PC-3 (cell line): ENCODE measurements at places on chromosomes 2 and 18. TPM values are rescaled to one million over a fixed set of nuclear protein-coding genes. Genes with fewer than 3 reads are reported as not detected.
A peak's percentile ranks its signal among the peaks of the same experiment; 100 is the strongest.

DNA sequence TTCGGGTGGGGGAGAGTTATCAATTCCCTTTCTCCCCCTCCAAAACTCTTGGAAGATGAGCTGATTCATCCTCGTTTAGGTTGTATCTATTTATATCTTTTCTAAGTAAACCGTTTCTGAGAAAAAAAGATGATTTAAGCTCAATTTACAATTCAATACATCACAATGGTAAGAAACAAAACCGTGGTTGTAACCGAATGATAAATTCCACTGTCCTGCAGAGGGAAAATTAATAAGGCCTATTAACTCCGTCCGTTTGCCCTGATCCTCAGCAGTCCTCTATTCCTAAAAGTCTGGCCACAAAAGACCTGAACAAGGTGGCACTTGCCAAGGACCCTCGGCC, 286.2 kb downstream of the TCF4 start:
- no peak for DNase-seq

The BUB1 gene
- 80.1 and 89.8 TPM in 2 replicates for total RNA-seq

- DNase-seq = peak; percentile 14
Observed at GRCh38 chr2:53569957-53570727, 197.5 kb upstream of the CHAC2 start.

The CRYGD gene
- not detected in 2 replicates for total RNA-seq

DNA sequence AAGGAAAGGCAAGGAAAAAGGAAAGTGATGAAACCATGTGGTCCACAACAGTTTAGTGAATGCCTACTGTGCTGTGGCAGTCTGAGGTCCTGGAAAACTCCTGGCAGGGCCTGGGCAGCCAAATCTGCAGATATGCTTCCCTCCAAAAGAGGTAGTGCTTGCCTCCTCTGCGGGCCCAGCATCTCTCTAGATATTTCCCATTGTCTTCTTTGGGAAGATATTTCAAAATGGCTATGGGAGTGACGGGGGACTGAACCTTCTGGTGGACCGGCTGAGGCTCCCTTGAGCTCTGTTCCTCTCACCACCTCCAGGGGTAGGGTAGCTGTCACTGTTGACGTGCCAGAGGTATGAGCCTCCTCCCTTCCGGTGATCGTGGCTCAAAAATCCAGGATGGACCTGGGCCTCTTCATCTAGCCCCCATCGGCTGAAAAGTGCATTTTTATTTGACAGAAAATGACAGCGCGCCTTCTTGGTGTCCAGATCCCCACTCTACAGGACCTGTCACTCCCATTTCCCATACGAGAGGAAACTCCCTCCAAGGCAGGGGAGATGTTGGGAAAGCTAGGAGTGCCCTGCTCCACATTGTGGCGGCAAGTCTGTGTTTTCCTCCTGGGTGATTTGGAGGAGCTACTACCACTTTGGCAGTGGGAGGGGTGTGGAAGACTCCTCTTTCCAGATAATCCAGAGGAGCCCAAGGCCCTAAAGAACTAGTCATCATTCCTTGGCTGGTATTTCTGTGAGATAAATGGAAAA, 9.4 kb upstream of the PAX3 start:
- no peak for DNase-seq

The UBR3 gene
- 29.3 and 30.9 TPM in 2 replicates for total RNA-seq

DNA sequence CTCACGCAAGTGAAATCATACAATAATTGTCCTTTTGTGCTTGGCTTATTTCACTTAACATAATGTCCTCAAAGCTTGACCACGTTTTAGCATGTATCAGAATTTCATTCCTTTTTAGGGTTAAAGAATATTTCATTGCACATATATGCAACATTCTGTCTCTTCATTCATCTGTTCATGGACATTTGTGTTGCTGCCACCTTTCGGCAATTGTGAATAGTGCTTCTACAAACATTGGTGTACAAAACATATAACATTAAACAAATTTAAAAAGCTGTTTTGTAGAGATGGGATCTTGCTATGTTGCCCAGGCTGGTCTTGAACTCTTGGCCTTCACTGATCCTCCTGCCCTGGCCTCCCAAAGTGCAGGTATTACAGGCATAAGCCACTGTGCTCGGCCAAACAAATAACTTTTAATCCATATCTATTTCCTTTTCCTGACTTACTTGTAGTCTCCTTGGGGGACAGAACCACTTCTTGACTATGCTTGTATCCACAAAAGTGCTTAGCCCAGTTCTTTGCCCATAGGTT, 209.3 kb downstream of the SLC4A3 start:
- peak; percentile 74 for DNase-seq

DNA sequence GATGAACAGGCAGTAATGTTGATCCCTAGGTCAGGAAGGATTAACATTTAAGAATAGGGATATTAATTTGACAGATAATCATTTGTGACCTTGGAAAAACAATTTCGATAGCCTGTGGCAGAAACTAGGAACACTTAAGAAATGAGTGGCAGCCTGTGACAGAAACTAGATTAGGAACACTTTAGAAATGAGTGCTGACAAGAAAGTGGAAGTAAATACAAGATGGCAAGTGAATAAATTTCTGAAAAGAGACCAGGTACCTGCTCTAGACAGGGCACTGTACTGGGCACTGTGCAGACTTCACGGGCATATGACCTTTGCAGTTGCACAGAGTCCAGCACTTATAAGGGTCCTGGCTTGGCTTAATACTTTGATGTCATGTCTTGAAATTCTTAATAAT, 5.5 kb upstream of the HNRNPA3 start:
- DNase-seq = no peak

GRCh38 chr2:233758849-233759248, 1.2 kb upstream of the UGT1A1 start:
- DNase-seq = no peak

DNA sequence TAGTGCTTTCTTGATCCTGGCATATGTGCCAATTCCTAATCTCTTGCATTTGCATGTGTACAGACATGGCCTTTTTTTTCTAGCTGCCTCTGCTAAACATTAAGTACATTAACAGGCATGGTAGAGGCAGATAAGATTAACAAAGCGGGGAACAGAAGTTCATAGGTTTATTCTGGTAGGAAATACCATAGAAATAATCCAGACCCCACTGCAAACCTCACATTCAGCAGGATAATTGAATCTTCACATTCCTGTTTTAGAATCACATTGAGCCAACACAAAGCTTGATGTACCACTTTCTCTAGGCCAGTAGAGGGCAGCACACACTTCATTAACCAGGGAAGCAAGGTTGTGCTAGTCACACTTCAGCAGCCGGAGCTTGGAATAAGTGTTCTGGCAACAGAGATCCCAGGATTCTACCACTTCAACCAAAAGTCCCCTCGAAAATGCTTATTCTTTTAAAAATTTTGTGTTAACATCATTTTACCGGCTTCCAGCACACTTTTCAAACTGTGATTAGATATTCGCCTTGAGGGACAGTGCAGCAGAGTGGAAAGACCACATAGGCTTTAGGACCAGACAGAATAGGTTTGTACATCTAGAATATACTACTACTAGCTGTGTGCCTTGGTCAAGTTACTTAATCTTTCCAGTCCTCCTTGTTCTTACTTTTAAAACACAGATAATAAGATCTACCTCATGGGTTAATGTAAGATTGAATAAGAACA, 420.2 kb upstream of the CHST9 start:
- DNase-seq = peak; percentile 83

The C18orf32 gene
- total RNA-seq = 5.7 and 6.8 TPM in 2 replicates

DNA sequence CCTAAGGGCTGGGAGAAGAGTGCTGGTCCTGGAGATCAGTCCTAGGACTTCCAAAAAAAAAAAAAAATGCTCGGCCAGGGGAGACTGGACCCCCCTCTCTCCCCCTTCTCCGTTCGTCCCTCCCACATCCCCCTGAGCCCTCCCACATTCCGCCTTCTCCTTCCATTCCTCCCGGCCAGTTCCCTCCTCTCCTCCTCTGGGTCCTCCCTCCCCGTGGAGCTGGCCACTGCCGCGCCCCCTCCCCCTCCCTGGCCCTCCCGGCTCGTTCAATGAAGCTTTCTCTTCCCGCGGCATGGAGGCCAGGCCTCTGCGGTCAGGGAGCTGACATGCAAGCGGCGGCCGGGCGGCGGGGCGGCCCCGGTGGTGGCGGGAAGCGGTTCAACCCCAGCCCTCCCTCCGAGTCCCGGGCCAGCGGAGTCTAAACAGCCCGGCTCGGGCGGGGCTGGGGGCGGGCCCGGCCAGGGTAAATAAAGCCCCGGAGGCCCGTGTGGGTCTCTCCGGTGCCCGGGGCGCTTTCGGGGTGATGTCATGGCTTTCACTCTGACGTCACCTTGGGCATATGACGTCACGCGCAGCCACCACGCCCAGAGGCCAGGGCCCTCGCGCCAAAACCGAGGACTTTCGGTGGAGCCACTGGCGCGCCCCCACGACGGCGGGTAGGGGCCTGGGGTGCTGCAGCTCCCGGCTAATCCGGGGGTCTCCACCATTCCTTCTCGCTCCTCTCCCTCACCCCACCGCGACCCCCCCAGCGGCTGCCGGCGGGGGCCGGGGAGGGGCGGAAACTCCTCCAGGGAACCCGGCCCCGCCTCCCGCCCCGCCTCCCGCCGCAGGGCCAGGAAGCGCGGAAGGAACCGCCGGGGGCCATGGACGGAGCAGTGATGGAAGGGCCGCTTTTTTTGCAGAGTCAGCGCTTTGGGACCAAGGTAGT, at the start of the genes DOK1 and LOXL3:
DOK1 (plus strand) TSS at position 829 of the 928 bp plus-strand sequence; CDS start at position 864, 35 bp downstream.
LOXL3 (minus strand) TSS at position 51 of the 928 bp plus-strand sequence. CDS start 1,308 bp downstream, outside the sequence.
- DNase-seq = peak; percentile 36

DNA sequence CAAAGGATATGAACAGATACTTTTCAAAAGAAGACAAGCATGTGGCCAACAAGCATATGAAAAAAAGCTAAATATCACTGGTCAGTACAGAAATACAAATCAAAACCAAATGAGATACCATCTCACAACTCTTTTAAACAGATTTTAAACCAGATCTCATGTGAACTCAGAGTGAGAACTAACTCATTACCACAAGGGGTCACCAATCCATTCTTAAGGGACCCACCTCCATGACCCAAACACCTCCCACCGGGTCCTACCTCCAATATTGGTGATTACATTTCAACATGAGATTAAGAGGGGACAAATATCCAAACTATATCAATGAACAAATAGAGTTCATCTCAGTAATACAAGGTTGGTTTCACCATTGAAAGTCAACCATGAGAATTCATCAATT, 319.8 kb upstream of the GULP1 start:
- no peak for DNase-seq

The COL3A1 gene
- total RNA-seq = 0.23 and 0.36 TPM in 2 replicates

GRCh38 chr2:46831051-46831868, 84.3 kb downstream of the MCFD2 start:
- peak; percentile 39 for DNase-seq

The GNLY gene
- not detected in 2 replicates for total RNA-seq

The COL4A4 gene
- 0.29 and 0.55 TPM in 2 replicates for total RNA-seq

GRCh38 chr2:79782576-79783452, 270.0 kb downstream of the CTNNA2 start:
- DNase-seq = no peak

GRCh38 chr2:197598450-197598849, 76.9 kb downstream of the RFTN2 start:
- no peak for DNase-seq

GRCh38 chr2:84493514-84493913, 22.8 kb upstream of the DNAH6 start:
- DNase-seq = peak; percentile 80

The CHRNA1 gene
- 0.23 and 1.8 TPM in 2 replicates for total RNA-seq

GRCh38 chr2:26317377-26318105, 28.4 kb upstream of the SELENOI start:
- DNase-seq = no peak

The ACVR1C gene
- total RNA-seq = 0.17 and 0.40 TPM in 2 replicates

The KCTD1 gene
- total RNA-seq = 15.8 and 24.0 TPM in 2 replicates

- no peak for DNase-seq
Observed at GRCh38 chr2:38496927-38497669, 105.6 kb downstream of the HNRNPLL start.

DNA sequence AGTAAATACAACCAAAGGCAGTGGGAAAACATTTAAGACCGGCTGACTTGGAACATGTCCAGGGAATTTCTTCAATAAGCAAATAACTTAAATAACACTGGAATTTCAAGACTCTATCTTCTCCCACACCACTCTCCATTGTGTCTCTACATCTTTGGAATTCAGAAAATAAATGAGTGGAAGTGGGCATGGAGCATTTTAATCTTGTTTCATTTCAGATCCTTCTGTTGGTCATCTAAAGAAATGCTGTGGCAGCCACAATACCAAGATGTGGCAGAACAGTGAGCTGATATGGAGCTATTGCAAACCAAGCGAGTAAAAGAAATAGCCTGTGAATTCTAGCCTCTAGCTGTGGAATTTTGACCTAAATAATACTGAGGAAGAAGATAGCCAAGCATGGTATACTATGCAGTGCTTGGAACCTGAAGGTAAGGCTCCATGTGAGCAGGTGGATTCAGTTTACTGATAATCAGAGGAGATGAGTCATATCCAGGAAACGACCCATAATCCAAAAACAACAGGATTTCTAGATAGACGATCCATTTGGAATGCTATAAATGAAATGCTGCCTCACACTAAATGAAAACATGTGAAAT, 157.1 kb upstream of the SCN7A start:
- DNase-seq = peak; percentile 75

- no peak for DNase-seq
Observed at GRCh38 chr2:58585233-58585632, 344.1 kb upstream of the FANCL start.

DNA sequence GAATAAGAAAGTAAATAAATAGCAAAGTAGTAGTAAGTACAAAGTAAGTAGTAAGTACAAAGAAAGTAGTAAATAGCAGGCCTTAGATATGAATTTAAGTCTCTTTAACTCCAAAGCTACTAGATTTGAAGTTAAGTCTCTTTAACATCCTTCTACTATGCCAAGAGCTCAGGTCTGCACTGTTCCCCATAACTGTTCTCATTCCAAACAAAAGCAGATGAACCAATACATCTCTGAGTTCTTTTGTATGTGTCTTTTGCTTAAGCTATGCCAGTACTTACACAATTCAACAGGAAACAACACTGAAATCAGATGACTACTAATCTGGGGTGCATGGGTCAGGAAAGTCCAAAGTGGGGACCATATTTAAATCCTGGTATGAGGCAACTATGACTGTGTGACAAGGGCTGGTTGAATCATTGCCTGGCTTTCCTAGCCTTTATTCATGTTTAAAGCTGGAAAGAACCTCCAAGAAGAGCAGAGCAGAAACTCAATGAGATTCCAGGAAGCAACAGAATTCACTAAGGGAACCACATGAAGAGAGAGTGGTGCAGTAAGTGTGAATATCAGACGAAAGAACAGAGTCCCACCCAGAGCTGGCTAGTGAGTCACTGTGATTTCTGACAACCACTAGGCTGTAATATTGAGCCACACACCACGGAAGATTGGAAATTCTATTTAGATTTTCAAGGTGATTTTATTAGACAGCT, 51.0 kb upstream of the CYP26B1 start:
- peak; percentile 30 for DNase-seq

- DNase-seq = no peak
Observed at GRCh38 chr18:3171631-3172030, 48.1 kb downstream of the MYOM1 start.

The NAT8 gene
- total RNA-seq = not detected in 2 replicates

DNA sequence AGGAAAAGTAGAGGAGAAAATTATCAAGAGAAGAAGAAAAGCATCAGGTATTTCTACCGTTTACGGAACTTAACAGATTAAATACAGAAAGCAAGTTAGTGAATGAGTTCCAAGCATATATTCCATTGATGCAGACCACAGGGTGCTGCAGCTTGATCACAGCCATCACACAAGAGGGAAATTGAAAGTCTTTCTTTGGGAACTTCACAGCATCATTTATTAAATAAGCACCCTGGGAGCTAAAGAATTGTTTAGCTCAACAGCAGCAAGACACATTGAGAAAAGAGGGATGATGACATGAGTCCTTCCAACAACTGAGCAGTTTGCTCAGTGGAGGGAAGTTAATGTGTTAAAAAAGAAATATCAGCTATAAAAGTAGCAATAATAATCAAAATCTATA, 69.3 kb upstream of the DYNC1I2 start:
- DNase-seq = no peak

GRCh38 chr18:32057624-32058165, 34.0 kb upstream of the RNF138 start:
- no peak for DNase-seq
